Hematopoietic multipotent progenitor cell treated with erythropoietin and hydrocortisone succinate and interleukin-3 and kit ligand, for 4 days (in vitro differentiated cells): ENCODE measurements at places on chromosomes 5 and 9.
A peak's percentile ranks its signal among the peaks of the same experiment; 100 is the strongest.

DNA sequence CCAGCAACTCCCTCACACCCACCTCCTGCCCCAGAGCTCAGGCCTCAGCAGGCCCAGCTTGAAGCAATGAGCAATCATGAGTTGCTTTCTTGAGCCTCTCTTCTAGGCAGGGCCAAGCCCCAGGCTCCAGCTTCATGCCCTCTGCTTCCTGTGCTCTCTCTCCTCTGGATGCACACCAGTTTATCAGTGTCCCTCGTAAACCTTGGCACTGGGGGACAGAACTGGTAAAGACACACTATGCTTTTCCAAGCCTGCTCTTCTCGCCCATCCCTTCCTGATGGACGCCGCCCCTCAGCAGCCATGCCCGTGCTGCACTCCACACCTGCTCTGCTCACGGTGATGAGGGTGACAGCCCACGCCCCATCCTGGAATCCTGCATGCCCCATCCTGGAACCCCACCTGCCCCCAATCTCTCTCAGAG lies 49.4 kb upstream of the ORM1 start:
- DNase-seq, result no peak

DNA sequence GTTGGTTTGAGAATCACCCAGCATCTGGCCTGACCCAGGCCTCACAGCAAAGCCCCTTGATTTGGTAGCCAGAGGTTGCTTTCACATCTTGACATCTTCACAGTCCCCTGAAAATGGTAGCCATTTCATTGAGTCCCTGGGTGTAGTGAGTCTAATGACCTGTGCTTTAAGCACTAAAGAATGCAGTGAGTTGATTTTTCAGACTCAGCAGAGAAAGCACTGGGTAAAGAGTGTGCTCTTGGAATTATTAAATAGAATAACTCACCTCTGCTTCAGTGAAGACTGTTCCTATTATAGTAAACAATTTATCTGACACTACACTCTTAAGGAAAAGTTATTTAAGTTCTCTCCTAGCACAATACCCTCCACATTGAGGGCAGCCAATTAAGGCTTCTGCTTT lies 56.2 kb downstream of the PTCD2 start:
- DNase-seq, result no peak

DNA sequence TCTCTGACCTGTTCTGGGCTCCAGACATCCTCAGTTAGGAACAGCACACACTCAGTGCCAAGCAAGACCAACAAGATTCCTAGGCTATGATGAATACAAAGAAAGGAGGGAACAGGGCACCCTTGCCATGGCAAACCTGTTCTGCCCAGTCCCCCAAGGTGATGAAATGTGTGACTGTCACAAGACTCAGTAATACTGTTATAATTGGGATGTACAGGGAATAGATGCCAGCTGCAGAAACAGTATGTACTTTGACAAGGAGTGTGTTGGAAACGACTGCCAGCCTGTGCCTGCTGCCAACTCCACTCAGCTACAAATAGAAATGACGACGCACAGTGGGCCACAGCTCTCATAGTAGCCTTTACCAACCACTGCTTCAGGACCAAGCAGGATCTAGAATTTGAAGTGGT lies 453.0 kb downstream of the EFNA5 start:
- no peak for DNase-seq

DNA sequence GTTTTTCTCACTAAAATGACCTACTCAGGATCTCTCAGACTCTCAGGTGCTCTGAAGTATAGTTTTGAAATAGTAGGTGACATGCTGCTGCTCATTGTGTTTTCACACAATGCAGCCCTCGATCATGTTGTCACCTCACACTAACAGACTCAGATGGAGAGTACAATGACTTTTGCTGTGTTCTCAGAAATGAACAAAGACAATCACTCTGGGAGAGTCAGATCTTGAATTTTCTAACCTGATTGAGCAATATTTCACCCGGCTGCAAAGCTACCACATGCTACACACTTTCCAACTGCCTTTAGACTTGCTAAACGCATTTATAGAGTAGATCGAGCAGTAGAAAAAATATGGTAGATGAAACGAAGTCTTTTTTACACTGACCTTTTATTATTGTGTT lies 113.4 kb downstream of the ST8SIA4 start:
- DNase-seq, result no peak

DNA sequence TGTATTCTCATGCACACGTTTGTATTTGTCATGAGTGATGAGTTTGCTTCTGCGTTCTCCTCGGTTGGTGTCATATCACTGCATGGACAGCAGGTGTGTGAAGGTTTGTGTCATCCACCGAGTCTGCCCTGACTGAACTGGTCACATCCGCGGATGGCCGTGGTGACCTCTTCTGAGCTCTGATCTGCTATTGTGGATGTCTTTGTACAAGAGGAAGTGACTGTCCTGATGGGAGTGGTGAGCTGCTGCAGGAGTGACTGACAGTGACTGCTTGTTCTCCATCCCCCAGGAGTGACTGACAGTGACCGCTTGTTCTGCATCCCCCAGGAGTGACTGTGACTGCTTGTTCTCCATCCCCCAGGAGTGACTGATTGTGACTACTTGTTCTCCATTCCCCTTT lies 69.9 kb downstream of the EHMT1 start:
- peak; percentile 48 for DNase-seq

GRCh38 chr9:18753904-18754303 lies 279.1 kb downstream of the SAXO1 start:
- no peak for DNase-seq

DNA sequence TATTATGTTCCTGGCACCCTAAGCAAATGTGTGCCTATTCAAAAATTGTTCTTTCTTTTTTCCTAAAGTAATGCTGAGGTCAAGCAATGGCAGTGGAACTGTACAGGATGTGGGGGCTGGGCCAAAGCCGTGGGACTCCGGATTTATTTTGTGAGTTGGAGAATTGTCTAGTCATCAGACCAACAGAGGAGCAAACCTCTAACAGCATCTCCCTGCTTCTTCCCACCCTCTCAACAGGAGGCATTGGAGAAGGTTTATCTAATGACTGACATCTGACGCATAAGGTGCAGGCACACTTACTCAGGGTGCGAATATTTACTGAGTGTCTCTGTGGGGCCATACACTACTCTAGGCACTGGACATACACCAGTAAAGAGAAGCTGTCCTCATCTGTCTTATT lies 38.6 kb downstream of the MARCHF11 start:
- DNase-seq, result no peak

- no peak for DNase-seq
Measured at GRCh38 chr9:90999425-91000397, 198.1 kb downstream of the SYK start.

GRCh38 chr9:5095795-5096194 lies 89.6 kb downstream of the INSL6 start:
- no peak for DNase-seq

GRCh38 chr5:80064124-80064523 lies 29.0 kb downstream of the THBS4 start:
- DNase-seq, result no peak

DNA sequence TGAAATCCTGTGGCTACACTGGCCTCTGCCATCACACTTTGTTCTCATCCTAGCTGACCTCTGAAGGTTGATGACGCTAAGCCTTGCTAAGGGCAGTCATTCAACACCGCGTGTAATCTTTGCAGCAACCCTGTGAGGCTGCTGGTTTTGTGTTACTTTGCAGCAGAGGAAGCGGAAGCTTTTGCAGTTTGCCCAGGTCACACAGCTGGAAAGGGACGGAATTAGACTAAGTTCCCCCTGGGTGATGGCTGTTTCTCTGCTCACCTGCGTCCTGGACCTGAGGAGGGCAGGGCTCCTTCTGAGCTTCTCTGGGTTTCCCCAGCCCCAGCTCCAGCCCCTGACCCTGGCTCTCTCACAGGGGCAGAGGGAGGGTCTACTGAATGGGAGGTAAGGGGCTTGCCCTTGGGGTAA lies 7.3 kb upstream of the SLC25A51 start:
- DNase-seq, result no peak

DNA sequence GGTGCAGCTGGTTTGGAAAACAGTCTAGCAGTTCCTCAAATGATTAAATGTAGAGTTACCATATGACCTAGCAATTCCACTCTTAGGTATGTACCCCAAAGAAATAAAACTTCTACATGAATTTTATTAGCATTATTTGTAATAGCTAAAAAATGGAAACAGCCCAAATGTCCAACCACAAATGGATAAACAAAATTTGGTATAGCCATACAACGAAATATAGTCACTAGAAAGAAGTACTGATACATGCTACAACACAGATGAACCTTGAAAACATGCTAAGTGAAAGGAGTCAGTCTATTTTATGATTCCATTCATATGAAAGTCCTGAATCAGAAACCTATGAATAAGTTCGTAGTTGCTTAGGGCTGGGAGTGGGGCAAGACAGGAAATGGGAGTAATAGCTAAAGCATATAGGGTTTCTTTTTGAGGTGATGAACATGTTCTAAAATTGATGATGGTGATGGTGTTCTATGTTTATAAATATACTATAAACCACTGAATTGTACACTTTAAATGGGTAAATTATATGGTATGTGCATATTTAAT lies 6.3 kb downstream of the GDF9 start:
- no peak for DNase-seq

DNA sequence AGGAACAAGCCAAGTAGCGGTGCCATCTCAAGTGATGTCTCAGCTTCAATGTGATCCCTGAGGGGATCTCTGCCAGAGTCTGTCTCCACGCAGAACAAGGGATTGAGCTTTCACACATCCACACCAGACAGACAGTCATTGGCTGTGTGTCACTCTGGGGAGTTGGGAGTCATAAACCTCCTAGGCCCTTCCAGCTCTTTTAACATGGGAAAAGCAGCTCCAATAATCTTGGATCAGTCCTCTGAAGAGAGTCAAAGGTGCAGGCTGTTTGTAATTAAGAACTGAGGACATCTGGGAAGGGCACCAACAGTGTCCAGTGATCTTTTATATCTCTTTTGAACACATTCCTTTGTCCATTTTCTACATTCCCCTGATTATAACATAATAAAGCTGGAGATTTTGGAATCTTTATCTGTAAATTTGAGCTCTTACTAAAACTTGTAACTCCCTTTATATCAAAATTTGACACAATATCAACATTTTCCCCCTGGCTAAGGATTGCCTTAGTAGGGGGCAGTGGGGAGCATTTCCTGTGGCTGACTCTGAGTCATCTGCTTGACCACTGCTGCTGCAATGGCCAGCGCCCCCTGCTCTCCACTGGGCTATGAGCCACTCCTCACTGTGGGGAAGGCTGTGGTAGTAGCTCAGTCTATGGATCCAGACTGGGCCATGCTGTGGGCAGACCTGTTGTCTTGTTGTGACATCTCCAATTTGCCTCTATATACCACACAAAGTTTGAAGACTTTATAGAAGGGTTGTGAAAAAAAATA lies 284.4 kb downstream of the OSTF1 start:
- no peak for DNase-seq

DNA sequence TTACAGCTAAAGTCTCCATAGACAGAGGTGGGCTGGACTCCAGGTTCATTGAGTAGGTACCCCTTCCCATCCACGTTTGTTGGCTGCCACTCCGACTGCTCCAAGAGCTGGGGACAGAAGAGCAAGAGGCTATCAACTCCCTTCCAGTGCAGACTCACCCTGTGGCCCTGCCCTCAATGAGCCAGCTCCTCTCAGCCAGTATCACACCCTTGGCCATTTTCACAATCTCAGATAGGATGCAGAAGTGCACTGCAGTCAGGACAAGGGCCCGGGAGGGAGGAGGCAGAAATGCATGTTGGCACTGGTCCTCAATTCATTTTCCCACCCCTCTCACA lies 6.2 kb downstream of the IRF1 start:
- no peak for DNase-seq
